ENCODE measurements at places on chromosomes 7 and 10.

DNA sequence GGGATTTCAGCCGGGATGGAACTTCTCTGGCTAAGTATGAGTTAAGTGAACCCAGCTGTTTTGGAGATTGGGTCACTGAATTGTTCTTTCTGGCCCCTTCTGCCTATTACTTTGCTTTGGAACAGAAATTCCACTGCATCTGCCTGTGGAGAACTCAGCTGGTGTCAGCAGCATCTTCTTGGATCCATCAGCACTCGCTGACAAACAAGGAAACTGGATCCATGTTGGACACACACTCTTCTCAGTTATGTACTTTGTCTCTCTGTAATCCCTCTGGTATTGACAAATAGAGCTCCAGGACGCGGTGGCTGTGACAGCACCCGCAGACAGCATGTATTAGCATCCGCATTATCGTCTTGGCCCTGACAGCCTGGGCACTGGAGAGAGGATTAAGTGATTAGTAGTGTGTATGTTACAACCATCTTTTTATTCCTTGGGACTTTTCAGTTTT is 73.0 kb upstream of the BMPER start:
- no peak for DNase-seq

GRCh38 chr10:122234416-122234815 is 36.7 kb upstream of the BTBD16 start:
- no peak for DNase-seq

GRCh38 chr10:65544756-65545155 is 1381.1 kb upstream of the LRRTM3 start:
- no peak for DNase-seq

- DNase-seq: no peak
These were observed 282.7 kb upstream of the ZNF32 start for GRCh38 chr10:43931308-43931930.

DNA sequence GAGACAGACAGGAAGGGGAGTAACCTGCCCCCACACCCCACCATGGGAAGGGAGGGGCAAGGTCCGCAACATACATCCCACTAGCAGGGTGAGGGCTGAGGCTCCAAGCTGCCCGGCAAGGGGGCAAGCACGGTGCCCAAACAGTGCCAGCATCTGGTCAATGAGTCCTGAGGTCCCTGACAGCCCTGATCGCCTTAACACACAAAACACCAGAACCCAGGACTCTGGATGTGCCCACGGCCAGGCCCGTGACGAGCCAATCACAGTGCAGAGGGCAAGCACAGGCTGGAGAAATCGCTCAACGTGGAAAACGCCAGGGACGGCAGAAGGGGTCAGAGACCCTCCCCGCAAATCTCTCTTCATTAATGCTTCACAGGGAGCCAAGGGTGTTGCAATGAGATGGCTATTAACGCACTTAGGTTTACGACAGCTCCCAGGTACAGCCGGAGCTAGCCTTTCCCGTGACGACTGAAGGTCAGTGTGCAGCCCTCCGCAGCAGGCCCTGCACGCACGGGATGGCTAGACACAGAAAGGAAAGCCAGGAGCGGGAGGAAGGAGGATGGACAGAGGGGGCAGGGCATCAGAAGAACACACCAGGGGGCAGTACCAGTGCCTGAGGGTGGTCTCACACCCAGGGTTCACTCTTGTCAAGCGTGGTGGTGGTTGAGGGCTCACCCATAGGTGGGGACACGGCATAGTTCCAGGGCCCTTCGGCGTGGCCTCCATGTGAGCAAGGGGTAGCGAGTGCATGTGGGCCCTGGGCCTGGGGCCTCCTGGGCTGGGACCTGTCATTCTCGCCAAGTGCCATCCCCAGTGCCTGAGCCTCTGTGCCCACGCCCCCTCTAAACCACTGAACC is 220.5 kb downstream of the MAD1L1 start:
- no peak for DNase-seq

DNA sequence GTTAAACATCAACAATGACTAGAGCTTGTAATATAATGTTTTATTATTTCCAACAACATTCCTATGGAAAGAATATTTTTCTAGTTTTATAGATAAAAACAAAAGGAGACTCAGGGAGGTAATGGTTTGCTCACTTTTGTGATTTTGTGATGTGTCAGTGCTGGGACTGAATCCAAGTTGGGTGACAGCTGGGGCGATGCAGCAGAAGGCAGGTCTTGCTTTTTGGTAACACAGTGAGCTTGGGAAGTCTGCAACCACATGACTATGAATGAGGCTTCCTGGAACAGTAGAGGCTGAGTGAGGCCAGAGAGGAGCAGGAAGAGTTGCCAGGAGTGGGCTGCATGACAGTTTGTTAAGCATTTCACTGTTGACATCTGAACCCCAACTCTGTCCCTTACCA is 4.9 kb upstream of the YKT6 start:
- DNase-seq: no peak

DNA sequence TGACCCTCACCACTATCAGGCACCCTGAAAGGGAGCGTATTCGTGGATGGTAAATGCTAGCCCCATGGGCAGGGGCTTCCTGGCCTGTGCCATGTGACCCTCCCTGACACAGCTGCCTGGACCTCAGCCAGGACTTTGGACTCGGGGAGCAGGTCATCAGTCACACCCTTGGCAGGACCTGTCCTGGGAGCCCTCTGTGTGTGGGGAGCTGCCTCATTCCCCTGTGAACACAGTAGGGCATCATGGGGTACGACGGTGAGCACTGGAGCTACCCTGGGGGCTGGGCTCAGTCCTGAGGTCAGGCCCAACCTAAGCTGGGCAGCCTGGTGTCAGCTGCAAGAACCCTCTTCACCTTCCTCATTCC is 129.3 kb upstream of the FAM20C start:
- DNase-seq: no peak

GRCh38 chr7:44750424-44750823 is 1.8 kb downstream of the ZMIZ2 start:
- DNase-seq: no peak

GRCh38 chr7:37918526-37918925 is 1.9 kb upstream of the SFRP4 start:
- no peak for DNase-seq

- DNase-seq: peak; percentile 28
These were observed 16.9 kb downstream of the TCAF1 start for GRCh38 chr7:143884969-143885559.

All from stimulated activated naive CD8-positive, alpha-beta T cell treated with anti-CD3 and anti-CD28 coated beads, Interleukin-15, amount 100 ng/mL, for 72 hours (primary cell).